ENCODE measurements at places on chromosomes 4 and X.

- DNase-seq, result no peak
Measured at GRCh38 chrX:110180928-110181310, 137.0 kb downstream of the AMMECR1 start.

GRCh38 chrX:140064993-140065392 lies 99.7 kb upstream of the CXorf66 start:
- DNase-seq, result no peak

DNA sequence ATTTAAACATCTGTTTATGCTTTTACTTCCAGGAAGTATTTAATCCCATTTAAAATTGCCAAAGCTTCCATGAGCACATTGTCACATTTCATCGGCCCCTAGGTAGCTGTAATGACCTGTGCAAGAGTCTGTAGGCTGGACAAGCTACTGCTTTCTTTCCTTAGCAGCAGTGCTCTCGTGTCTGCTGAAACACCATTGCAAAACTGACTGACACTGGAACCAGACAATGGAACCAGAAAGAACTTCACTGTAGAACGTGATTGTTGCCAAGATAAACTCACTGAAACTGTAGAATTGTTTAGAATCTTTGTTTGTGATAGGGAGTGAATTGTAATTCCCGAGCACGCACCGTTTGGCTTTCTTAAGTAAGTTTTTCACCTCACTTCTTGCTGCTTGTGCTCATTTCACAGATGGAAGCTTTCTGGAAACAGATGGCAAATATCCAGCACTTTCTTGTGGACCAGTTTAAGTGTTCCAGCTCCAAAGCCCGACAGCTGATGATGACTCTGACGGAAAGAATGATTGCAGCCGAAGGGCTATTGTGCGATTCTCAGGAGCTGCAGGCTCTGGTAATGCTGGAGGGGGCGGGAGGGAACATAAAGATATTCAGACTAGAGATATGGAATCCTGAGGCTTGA lies 36.9 kb downstream of the EVC start:
- DNase-seq, result no peak

DNA sequence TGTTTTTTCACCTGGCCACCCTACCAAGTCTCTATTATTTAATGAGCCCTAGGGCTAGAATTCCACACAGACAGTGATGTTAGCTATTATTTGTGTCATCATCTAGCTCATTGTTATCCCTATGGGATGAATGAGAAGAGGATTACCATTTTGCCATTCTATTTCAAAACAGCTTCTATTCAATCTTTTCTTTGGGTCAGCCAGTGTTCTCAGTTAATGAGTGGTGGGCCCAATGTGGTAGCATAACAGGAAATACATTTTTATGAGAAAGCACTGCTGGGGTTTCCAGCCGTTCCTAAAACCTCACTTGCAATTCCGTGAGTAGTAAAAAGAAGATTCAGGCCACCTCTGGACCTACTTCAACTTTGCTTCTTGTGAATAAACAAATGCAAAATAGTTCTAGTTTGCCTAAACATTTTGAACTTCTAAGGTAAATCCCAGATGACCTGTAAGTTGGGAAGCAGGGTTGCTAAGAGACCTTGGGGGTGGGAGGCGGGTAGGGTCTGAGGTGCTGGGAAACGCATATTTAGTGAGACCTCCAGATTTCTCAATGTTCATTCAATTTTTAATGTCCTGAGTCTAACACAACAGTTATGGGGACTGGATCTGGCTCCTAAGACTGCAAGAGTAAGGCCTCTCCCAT lies 24.8 kb upstream of the CYP2U1 start:
- no peak for DNase-seq

- no peak for DNase-seq
Measured at GRCh38 chr4:185213877-185214276, 4.5 kb downstream of the SNX25 start.

GRCh38 chr4:1522606-1523005 lies 116.4 kb upstream of the NKX1-1 start:
- DNase-seq, result no peak

- no peak for DNase-seq
Measured at GRCh38 chr4:3296651-3297050, 3.8 kb downstream of the RGS12 start.

- no peak for DNase-seq
Measured at GRCh38 chr4:88814043-88814617, 116.5 kb upstream of the NAP1L5 start.

- no peak for DNase-seq
Measured at GRCh38 chrX:97494756-97495372, 611.2 kb downstream of the RPA4 start.

- no peak for DNase-seq
Measured at GRCh38 chr4:78331965-78332364, 219.6 kb upstream of the ANXA3 start.

DNA sequence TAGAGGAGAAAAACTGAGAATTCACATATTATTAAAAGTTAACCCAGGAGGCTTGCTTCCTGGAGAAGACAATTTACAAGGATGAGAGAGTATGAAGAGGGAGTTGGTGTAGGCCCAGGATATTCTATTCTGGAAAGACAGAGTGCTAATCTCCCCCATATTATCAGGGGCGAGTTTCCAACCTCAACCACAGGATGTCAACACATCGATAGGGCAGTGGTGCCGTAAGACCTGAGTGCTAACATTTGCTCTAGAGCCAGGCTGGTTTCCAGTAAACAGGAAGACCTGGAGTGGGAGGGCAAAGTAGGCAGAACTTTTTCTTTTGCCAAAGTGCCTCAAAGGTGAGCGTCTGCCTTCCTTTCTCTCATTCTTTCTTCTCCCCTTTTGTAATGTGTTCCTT lies 2.8 kb upstream of the AWAT1 start:
- DNase-seq, result no peak

GRCh38 chr4:171024720-171025303 lies 788.4 kb upstream of the GALNTL6 start:
- no peak for DNase-seq

GRCh38 chr4:76611616-76612207 lies 176.7 kb downstream of the SHROOM3 start:
- DNase-seq, result no peak

- DNase-seq, result no peak
Measured at GRCh38 chrX:9781941-9782340, 4.3 kb upstream of the SHROOM2 start.

DNA sequence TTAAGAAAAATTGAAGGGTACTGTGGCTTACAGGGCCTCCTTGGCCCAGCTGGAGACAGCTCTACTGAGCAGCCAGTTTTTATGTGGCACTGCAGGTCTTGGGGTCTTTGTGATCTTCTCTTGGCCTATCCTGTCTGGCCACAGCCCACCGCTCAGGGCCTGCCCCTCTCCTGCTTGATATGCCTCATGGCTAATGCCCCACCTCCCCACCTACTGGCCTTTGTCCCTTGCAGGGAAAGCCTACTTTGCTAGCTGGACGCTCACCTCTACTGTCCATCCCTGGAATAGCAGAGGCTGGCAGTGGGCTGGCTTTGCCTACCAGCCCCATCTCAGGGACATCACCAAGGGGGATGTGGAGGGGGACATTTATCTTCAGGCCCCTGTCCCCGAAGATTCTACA lies 134.1 kb downstream of the PJA1 start:
- DNase-seq, result no peak

GRCh38 chr4:103498161-103499070 lies 221.4 kb downstream of the TACR3 start:
- no peak for DNase-seq

DNA sequence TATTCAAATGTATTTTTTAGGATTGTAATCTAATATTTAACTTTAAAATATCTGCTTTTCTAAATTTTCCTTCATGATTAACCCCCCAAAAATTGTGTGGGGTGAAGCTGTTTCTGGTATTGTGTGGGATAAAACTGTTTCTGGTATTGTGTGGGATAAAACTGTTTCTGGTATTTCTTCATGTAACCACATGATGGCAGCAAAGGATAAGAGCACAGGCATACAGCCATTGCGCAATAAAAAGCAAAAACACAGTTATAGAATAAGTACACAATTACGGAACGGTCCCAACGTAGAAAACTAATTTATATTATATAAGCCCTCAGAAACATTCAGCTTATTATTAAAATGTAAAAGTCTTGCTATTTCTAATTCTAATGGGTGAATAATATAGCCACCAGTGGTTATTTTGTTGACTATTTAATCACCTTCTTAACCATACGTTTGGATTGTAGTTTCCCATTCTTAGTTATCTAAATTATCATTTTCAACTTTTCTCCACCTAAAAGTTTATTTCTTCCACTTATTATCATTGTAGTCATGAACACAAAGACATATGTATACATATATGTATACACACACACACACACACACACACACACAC lies 333.9 kb upstream of the FSTL5 start:
- DNase-seq, result peak; percentile 74

GRCh38 chr4:3464349-3464905 lies 1.3 kb downstream of the DOK7 start:
- no peak for DNase-seq

DNA sequence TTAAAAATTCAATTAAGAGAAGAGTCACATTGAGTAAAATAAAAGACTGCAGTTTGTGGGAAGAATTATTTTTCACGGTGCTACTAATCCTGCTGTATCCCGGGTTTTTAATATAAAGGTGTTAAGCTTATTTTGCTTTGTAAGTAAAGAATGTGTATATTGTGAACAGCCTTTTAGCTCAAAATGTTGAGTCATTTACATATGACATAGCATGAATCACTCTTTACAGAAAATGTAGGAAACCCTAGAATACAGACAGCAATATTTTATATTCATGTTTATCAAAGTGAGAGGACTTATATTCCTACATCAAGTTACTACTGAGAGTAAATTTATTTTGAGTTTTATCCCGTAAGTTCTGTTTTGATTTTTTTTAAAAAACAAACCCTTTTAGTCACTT lies 39.7 kb downstream of the IRS4 start:
- no peak for DNase-seq

GRCh38 chr4:120443116-120443515 lies 376.5 kb upstream of the MAD2L1 start:
- no peak for DNase-seq

DNA sequence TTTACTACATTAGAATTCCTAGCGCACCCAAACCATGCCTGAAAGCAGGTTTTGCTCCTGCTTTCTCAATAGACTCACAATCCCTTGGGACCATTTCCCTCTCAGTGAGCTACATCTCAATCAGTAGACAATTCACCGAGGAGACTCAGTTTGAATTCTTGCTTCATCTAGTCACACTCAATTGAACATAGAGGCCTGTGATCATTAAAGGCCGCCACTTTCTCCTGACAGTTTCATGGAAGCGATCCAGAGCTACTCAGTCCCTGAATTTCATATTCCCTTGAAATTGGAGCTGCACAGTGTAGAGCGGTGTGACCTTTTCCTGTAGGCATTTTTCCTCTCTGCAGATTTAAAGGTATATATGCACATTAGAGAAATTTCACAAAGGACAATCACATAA lies 193.9 kb upstream of the SPOCK3 start:
- no peak for DNase-seq

DNA sequence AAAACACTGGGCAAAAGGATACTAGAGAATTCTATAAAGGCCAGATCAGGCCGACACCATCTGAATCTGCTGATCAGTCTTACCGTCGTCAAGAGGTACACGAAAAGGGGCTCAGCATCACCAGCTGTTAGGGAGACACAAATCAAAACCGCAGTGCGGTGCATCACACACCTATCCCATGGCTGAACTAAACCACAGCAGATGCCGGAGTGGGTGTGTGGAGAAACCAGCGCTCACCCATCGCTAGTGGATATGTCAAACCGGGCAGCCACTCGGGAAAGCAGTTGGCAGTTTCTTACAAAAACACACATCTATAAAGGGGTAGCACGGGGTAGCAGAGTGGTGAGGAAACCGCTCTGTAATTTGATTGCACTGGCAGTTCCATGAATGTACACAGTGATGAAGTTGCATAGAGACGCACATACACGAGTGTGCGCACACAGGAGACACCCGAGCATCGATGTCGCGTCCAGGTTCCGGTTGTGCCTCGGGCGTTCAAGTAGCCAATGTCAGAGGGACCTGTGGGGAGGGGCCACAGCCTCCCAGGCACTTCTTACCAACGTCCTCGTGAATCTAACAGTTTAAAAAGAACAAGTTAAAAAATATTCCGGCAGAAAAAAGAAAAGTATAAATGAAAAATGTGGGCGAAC lies 23.1 kb upstream of the CCNQ start:
- no peak for DNase-seq

GRCh38 chrX:76127341-76127740 lies 45.5 kb upstream of the PBDC1 start:
- no peak for DNase-seq

DNA sequence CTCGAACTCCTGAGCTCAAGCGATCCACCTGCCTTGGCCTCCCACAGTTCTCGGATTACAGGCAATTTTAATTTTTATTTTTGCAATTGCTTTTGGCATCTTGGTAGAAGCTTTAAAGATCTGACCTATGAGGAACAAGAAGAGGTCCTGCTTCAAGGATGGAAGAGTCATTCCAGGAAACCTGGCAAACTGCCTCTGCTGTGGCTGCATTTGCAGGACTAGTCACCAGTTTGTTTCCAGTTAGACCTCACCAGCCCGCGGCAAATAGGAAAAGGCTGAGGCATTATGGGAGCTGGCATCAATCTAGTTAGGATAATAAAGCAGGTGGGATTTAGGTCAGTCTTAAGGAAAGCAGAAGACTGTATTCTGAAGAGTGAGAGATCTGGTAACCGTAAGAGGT lies 51.9 kb upstream of the LAS1L start:
- no peak for DNase-seq

DNA sequence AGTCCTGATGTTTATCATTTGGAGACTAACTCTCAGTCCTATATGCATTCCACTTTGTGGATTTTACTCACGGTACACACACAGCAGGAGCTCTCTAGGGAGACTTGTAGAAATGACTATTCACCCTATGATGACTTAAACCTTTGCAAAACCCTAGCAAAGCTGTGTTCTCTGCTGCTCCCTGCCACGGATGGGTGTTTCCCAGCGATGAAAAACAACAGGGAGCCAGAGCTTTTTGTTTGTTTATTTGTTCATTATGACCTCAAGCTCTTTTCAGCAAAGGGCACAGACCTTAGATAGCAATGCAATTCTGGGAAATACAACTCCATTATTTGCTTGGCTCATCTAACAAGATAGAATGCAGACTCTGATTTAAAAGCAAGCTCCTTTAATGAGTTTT lies 156.6 kb downstream of the GRIA3 start:
- no peak for DNase-seq

DNA sequence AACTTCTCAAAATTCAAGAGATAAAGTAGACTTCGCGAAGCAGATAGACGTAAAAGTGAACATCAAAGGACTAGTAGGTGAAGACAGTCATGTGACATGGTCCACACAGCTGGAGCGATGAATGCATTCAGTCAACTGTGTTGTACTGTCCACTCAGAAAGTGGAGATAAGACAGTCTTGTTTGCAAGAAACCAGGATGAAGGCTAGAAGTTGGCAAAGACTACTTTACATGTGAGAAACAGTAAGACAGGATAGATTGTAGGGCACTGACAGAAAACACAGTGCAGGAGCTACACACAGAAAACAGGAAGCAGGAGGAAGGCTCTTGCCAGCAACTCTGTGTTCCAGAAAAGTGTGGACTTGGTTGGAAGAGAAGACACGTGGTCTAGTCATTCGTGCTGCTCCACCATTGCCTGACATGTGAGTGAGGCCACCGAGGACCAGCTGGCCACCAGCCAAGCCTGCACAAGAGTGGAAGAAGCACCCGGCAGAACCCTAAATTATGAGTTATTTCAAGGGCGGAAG lies 78.9 kb downstream of the FAT1 start:
- no peak for DNase-seq

GRCh38 chrX:11562570-11562969 lies 103.2 kb downstream of the ARHGAP6 start:
- no peak for DNase-seq

Measured in hippocampal formation (tissue), 2 donors.